ENCODE measurements at places on chromosomes 2 and 18.

DNA sequence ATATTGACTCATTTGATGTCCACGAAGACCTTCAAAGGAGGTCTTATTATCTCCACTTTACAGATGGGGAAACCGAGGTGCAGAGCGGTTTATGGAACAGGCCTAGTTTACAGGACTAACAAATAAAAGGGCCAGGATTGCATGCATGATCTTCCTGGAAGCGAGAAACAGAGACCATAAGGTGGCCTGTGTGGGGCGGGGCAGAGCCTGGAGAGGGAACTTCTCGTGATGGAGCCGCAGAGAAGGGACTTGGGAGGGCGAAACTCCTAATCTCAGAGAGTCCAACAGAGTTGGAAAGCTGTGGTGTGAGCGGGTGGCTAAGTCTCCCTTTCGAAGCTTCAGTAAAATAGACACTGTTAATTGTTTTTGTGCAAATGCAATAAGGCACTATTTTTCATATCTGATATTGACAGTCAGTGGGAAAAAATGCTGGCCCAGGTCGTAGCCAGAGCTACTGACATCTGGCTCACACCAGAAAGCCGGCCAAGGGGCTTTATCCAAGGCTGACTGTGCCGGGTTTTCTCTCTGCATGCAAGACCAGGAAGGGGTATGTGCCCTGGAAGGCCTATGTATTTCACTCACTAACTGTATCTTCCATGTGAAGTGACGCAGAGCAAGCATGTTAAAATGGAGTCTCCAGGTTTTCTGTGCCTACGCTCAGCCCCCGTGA, 4.5 kb downstream of the INPP5D start:
- ATAC-seq: no peak

GRCh38 chr18:14179306-14179705, 47.1 kb upstream of the ZNF519 start:
- ATAC-seq: no peak

GRCh38 chr2:178025551-178026185, 46.9 kb downstream of the PDE11A start:
- ATAC-seq: no peak

DNA sequence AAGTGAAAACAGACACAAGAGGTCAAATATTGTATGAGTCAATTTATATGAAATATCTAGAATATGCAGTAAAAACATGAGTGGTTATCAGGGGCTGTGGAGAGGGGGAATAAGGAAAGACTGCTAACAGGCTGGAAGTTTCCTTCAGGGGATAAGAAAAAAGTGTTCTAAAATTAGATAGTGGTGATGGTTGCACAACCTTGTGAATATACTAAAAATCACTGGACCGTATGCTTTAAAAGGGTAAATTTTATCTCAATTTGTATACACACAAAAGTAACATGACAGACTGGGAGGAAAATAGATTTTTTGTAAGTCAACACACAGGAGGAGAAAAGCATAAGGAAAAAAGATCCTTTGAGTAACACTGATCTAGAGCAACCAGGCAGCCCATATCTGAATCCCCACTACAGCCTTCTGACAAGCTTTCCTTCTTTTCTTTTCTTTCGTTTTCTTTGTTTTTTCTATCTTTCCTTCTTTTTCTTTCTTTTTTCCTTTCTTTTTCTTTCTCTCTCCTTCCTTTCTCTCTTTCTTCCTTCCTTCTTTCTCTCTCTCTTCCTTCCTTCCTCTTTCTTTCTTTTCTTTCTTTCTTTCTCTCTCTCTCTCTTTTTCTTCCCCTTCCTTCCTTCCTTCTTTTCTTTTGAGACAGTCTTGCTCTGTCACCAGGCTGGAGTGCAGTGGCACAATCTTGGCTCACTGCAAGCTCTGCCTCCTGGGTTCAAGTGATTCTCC, 95.4 kb downstream of the AAK1 start:
- ATAC-seq: no peak

DNA sequence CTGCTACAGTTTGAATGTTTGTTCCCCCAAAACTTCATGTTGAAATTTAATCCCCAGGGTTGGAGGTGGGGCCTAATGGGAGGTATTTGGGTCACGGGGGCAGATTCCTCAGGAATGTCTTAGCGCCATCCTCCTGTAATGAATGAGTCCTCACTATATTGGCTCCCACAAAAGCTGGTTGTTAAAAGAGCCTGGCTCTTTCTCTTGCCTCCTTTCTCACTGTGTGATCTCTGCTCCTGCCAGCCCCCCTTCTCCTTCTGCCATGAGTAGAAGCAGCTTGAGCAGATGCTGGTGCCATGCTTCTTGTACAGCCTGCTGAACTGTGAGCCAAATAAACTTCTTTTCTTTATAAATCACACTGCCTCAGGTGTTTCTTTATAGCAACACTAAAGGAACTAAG, 721.0 kb upstream of the PKDCC start:
- ATAC-seq: no peak

- no peak for ATAC-seq
Measured at GRCh38 chr18:8257851-8258434, 351.3 kb upstream of the RAB12 start.

DNA sequence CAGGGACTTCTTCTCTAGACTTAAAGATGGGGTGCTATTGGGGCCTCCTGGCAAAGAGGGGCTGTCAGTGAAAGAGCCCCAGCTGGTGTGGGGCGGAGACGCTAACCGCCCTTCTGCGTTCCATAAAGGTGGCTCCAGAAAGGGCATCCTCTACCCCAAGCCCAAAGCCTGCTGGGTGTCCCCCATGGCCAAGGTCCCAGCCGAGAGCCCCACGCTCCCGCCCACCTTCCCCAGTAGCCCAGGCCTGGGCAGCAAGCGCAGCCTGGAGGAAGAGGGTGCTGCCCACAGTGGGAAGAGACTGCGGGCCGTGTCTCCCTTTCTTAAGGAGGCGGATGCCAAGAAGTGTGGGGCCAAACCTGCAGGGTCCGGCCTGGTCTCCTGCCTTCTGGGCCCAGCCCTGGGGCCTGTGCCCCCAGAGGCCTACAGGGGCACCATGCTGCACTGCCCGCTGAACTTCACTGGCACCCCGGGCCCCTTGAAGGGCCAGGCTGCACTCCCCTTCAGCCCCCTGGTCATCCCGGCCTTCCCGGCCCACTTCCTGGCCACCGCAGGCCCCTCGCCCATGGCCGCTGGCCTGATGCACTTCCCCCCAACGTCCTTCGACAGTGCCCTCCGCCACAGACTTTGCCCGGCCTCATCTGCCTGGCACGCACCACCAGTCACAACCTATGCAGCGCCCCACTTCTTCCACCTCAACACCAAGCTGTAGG, 15.2 kb downstream of the ARID5A start:
- no peak for ATAC-seq

DNA sequence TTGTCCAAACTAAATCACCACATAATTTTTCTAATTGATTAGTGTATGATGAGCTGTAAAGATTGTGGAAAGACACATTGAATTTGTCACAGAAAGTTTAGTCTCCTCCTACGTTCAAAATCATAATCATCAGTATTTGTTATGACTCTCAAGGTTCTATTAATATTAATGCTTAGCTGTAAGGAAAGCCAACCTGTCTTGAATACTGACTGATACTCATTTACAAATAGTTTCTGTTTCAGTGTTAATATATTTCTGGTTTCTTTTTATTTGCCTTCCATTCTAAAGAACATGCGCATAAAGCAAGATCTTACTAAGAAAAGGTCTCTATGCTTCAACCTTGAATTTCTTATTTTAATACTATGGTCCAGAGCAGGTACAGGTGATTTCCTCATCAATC, 55.1 kb downstream of the CPS1 start:
- no peak for ATAC-seq

GRCh38 chr2:611519-611918, 65.7 kb downstream of the TMEM18 start:
- ATAC-seq: no peak

GRCh38 chr2:159605441-159606178, 10.7 kb downstream of the BAZ2B start:
- ATAC-seq: no peak

DNA sequence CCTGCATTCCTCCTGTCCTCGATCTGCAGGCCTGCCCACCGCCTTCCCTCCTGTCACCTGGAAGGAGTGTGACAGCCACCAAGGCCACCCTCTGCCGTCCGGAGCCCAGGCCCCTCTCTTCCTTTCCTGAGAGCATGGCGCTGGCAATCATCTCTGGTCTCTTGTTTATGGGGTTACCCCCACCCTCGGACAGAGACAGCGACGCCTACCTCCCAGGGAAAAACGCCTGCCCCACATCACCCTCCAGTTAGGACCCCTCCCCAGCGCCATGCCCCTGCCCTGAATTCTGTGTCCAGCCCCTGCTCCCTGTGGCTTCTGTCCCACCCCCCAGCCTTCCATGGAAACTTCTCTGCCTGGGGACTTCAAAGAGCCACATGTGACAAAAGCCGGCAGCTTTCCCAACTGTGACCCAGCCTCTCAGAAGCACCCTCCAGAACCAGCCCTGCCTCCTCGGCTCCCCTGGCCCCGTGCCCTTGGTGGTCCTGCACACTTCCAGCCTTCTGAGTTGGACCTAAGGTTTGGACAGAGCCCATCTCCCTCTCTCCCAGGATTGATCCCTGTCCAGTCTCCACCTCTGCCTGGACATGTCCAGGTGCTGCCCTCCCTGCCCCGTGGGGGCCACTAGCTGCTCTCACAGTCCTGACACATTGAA, 145.0 kb upstream of the HDAC4 start:
- ATAC-seq: no peak

GRCh38 chr2:159402790-159403189, 116.3 kb upstream of the WDSUB1 start:
- no peak for ATAC-seq

DNA sequence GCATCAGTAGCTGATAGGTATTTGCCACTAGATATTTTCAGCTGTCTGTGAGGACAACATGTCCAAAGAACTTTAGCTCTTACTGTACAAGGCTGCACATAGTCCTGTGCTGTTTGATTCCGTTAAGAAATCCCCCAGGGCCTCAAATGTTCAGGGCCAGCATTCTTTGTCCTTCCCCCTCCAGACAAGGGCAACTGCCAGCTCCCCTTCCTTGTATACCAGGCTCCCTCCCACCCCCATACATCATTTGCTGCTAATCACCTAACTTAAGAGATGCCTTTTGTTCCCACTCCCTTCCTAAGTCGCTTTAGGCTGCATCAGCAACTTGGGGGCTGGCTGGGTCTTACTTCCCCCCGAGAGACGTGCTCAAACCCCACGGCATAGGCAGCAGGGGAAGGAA, 138.7 kb downstream of the CDH20 start:
- ATAC-seq: peak; percentile 28

GRCh38 chr18:36295880-36296301, 1.6 kb upstream of the FHOD3 start:
- no peak for ATAC-seq

DNA sequence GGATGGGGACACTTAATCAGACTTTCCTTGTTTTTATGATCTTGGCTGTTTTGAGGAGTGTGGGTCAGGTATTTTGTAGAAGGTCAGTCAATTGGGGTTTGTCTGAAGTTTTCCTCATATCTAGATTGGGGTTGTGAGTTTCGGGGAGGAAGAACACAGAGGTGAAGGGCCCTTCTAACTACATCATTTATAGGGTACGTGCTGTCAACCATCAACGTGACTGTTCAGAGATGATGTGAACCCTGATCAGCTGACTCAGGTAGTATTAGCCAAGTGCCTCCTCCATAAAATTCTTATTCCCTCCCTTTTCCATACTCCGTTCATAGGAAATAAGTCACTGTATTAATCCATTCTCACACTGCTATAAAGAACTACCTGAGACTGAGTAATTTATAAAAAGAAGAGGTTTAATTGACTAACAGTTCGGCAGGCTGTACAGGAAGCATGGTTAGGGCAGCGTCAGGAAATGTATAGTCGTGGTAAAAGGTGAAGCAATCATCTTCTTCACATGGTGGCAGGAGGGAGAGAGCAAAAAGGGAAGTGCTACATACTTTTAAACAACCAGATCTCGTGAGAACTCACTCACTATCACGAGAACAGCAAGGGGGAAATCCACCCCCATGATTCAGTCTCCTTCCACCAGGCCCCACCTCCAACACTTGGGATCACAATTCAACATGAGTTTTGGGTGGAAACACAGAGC, 547.1 kb upstream of the LINC00305 start:
- no peak for ATAC-seq

- ATAC-seq: no peak
Measured at GRCh38 chr2:127342101-127342500, 45.7 kb downstream of the MAP3K2 start.

DNA sequence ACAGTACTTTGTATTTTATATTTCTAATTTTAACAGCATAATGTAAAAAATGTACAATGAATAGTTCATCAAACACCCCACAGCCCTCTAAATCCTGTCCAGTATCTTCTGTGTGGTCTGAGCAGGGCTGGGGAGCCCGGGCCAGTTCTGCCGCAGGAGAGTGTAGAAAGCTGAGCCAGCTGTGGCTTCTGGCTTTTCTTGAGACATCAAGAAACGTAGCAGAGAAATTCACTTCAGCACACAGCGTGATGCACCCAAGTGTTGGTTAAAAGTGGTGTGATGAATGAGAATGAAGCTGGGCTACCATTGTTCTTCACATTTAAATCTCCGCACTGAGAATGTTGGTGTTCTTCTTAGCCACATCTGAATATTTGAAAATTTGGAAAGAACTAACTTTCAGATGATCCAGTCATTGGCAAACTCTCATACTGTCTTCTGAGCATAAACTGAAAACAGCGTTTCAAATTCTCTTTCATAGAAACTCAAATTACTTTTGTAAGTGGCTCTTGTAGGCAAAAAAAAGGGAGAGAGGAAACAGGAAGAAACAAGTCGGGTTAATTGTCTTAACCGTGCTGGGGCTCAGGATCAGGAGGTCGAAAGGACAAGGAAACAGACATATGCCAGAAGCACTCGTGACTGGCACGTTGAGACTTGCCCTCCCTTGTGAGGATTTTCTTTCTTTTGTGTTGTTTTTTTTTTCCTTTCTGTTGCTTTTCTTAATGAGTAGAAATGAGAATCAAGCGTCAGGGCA, 23.4 kb upstream of the TMEM87B start:
- ATAC-seq: no peak

DNA sequence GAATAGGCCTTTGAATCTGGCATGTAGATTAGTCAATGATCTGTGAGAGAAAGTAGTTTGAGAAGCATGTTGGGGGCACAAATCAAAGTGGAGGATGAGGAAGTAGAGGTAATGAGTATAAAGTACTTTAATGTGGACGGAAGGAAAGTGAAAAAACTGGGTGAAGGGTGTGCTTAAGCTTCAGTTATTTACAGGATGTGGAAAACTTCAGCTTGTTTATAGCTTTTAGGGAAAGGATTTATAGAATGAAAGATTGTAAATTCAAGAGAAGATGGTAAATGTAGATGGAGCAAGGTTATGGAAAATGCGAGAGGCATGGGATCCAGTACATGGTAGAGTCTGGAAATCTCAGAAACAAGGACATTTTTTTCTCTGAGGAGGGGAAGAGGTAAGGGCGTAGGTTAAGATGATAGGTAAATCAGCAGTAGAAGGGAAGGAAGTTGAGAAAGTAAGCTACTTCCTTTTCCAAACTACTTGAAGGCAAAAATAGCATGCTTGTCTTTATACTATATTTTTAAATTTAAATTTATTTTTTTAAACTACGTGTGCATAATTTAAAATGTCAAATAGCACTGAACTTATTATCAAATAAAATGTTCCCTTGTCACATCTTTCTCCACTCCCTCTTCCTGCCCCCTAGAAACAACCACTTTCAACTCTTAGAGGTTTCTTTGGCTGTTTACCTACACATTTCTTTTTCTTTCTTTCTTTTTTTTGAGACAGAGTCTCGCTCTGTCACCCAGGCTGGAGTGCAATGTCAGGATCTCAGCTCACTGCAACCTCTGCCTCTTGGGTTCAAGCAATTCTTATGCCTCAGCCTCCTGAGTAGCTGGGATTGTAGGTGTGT, 8.5 kb downstream of the FAM117B start:
- no peak for ATAC-seq
